ENCODE measurements at places on chromosomes 13 and 19.

DNA sequence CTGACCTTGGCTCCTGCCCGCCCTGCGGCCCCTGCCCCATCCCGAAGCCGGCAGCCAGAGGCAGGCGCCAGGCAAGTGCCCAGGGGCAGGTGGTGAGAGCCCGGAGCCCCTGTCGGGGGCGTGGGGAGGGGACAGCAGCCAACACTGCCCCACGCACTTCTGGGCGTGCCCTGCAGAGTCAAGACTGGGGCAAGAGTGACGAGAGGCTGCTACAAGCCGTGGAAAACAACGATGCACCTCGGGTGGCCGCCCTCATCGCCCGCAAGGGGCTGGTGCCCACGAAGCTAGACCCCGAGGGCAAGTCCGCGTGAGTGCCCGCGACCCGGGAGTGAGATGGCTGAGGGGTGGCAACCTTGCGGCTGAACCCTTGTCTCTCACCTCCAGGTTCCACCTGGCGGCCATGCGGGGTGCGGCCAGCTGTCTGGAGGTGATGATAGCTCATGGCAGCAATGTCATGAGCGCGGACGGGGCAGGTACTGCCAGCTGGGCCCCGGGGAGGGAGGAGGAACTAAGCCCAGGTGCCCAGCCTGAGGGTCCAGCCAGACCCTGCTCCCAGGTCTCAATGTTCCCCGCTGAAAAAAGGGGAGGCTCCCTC lies 17.3 kb downstream of the ANKRD24 start:
- DNase-seq: no peak
- no peak overlapping the region for H3K27ac ChIP-seq
- peaks cover 8% of the 10 kb centered on the region for H3K4me1 ChIP-seq
- H3K36me3 ChIP-seq: peaks cover 10% of the 10 kb centered on the region
- peaks cover 26% of the 10 kb centered on the region for H3K27me3 ChIP-seq

- no peak overlapping the region for H3K27ac ChIP-seq
- H3K27me3 ChIP-seq: no peaks in the 10 kb centered on the region
- H3K4me3 ChIP-seq: no peak overlapping the region
- H3K36me3 ChIP-seq: no peaks in the 10 kb centered on the region
- DNase-seq: no peak
Observed at GRCh38 chr13:112254061-112254818, 121.9 kb upstream of the SPACA7 start.

DNA sequence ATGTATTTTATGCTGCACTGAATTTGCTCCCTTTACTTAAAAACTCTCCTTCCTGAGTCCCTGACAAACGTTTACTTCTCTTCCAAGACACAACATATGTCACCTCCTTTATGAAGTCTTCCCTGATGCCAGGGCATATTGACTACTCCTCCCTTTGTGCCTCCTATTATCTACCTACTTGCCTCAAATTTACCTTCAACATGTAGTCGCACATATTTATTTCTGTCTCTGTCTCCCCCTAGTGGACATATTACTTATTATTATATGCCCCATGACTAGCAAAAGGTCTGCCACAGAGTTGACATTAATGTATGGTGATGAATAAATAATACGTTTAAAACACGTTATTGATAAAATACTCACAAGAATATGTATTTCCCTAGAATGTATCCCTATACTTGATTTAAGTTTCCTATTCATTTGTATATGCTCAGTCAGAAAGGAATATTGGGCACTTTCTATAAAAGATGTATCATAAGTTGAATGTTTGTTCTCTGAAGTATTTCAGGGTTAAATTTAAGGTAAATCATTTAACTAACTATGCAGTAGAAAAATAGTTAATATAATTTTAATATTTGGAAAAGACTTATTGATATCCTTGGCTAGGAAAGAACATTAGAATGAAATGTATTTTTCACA lies 250.3 kb upstream of the ATXN8OS start:
- no peaks in the 10 kb centered on the region for H3K27me3 ChIP-seq
- H3K36me3 ChIP-seq: no peaks in the 10 kb centered on the region
- no peaks in the 10 kb centered on the region for H3K4me1 ChIP-seq
- no peak overlapping the region for H3K27ac ChIP-seq
- DNase-seq: no peak

DNA sequence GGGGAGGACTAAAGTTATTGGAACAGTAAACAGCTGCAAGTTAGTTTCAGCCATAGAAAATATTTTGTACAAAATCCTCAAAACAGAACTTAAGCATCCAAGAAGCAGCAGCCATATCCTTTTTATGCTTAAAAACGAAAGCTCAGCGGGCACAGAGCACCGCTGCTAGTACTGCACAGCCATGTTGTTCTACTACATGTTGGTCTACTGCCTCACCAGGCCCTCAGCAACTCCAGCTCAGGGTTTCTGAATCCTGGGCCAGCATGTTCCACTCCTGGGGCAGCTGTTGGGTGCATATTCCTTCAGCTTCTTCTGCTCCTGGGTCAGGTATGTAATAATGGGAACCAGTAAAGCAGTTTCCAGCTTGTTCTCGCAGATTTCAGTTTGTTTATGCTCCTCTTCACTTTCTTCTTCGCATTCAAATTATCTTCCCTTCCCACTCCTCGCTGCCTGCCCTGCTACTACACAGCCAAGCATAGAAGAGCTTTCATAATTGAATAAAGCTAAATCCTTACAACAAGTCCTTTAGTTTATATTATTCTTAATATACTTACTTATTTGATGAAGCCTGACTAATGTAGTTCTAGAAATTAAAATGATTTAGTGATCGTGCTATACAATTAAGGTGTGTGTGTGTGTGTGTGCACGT lies 820.5 kb upstream of the ATXN8OS start:
- no peak for DNase-seq
- no peak overlapping the region for H3K27ac ChIP-seq
- H3K27me3 ChIP-seq: no peaks in the 10 kb centered on the region
- no peaks in the 10 kb centered on the region for H3K4me1 ChIP-seq

GRCh38 chr13:101916108-101916774 lies 463.8 kb downstream of the ITGBL1 start:
- H3K27ac ChIP-seq: no peak overlapping the region
- H3K4me3 ChIP-seq: no peak overlapping the region
- H3K4me1 ChIP-seq: no peaks in the 10 kb centered on the region

DNA sequence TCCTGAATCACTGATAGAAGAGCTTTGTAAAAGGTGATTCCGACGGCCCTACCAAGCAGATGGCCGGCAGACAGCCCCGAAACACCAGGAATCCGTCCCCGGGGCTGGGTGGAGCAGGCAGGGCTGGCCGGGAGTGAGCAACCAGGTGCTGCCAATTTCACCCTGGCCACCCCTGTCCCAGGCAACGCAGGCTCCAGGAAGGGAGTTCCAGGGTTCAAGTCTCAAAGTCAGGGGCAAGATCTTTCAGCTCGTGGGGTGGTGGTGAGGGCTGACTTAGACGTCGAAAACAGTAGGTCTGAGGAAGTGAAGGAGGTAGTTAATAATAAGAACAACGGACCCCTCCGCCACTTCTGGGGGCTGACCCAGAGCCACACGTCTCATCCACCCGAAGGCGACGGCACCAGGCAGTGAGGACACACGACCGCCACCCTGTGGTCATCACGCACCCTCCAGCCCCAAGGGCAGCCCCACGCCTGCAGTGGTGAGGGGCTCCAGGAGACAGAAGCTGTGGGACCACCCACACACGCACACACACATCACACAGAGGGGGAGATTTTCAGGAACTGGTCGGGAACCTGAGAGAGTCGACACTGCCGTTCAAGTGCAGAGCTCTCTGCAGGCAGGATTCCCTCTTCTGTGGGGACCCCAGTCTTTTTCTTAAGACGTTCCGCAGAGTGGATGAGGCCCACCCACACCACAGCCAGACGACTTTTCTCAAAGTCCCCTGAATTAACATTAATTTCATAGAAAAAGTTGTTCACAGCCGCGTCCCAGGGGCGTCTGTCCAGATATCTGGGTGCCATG lies 67.2 kb downstream of the SPACA7 start:
- no peaks in the 10 kb centered on the region for H3K36me3 ChIP-seq
- H3K27ac ChIP-seq: no peak overlapping the region
- H3K4me1 ChIP-seq: no peaks in the 10 kb centered on the region
- H3K27me3 ChIP-seq: peaks cover 2% of the 10 kb centered on the region

GRCh38 chr19:11125994-11126685 lies 29.4 kb downstream of the SPC24 start:
- DNase-seq: peak; percentile 78
- no peaks in the 10 kb centered on the region for H3K27me3 ChIP-seq
- no peak overlapping the region for H3K27ac ChIP-seq
- peaks cover 50% of the 10 kb centered on the region for H3K36me3 ChIP-seq
- H3K4me1 ChIP-seq: peaks cover 6% of the 10 kb centered on the region

DNA sequence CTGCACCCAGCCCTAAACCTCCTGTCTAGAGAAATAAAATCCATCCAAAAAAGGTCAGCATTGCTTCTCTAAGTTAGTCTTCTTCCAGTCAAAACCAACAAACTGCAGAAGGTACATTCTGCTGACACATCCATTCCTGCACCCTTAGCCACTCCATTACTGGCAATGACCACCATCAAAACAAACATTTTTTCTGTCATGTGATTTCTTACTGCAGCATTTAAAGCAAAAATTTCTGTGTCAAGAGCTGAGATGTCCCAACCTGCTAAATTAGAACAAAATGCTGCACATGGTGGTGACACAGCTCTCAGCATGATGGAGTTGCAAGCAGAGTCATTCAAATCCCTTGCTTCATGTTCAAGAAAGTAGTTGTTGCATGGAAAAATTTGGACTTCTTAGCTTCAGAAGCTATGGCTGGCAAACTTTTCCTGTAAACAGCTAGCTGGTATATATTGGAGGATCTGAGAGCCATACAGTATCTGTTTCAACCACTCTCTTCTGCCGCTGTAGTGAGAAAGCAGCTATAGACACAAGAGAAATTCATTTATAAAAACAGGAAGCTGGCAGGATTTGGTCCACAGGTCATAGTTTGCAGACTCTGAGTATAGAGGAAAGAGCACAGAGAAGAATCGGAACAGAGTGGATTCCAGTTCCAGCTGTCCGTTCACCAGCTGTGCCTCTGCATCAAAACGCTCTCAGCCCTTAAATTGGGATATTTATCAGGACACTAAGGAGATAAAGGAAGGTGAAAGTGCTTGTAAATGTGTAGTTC lies 17.4 kb downstream of the RUBCNL start:
- H3K4me3 ChIP-seq: no peak overlapping the region
- peaks cover 2% of the 10 kb centered on the region for H3K27me3 ChIP-seq
- no peak for DNase-seq
- no peaks in the 10 kb centered on the region for H3K36me3 ChIP-seq

GRCh38 chr13:71217827-71218226 lies 649.2 kb downstream of the DACH1 start:
- H3K27ac ChIP-seq: no peak overlapping the region
- no peaks in the 10 kb centered on the region for H3K4me1 ChIP-seq
- no peak for DNase-seq
- H3K4me3 ChIP-seq: no peak overlapping the region
- H3K36me3 ChIP-seq: no peaks in the 10 kb centered on the region
- no peaks in the 10 kb centered on the region for H3K27me3 ChIP-seq

DNA sequence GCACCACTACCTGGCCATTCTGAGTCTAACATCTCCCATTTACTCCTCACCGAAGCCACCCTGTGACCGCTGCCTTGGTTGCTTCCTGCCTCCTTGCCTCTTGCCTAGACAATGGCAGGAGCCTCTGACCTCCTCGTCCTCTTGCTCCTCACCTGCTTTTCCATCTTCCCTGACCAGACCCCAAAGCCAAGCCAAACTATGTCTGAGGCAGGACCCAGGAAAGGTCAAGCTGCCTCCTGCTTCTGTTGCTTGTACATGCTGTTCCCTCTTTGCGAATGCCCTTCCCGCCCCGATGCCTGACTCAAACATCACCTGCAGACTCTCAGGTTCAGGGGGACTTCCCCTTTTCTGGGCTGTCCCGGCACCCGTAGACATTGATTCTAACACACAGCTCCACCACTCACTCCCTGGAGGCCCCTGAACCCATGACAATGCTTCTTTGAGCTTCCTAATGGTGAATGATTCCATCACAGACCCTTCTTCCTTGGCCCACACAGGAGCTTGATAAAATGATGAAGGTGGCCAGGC lies 60.8 kb downstream of the F2RL3 start:
- H3K27me3 ChIP-seq: no peaks in the 10 kb centered on the region
- DNase-seq: no peak
- H3K4me1 ChIP-seq: no peaks in the 10 kb centered on the region
- H3K4me3 ChIP-seq: no peak overlapping the region

DNA sequence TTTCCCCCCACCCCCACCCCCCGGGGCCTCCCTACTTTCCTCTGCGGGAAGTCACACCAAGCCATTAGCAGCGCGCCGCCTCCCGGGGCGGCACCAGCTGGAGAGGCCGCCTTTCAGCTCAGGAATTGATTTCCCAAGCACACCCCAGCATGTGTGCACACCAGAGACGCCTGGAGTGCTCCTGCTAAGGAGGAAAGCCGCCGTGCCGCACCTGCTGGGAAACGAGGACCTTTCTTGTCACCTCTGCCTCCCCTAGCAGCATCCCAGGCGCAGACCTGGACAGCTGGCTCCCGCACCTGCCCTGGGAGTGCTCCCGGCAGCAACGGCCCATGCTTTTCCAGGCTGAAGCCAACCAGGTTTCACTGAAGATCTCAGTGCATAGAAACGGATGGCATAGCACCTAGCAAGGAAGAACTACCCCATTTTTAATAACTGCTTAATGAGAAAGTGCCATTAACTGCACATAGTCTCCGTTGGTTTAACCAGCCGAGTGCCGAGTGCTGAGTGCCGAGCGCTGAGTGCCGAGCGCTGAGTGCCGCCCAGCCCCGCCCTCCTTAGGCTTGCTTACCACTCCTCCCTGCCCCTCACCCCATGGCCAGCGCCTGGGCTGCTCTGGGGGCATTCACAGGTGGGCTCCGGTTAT lies 165.0 kb downstream of the USP12 start:
- no peak overlapping the region for H3K4me3 ChIP-seq
- H3K36me3 ChIP-seq: no peaks in the 10 kb centered on the region
- H3K27ac ChIP-seq: no peak overlapping the region
- peaks cover 3% of the 10 kb centered on the region for H3K4me1 ChIP-seq
- DNase-seq: peak; percentile 14

DNA sequence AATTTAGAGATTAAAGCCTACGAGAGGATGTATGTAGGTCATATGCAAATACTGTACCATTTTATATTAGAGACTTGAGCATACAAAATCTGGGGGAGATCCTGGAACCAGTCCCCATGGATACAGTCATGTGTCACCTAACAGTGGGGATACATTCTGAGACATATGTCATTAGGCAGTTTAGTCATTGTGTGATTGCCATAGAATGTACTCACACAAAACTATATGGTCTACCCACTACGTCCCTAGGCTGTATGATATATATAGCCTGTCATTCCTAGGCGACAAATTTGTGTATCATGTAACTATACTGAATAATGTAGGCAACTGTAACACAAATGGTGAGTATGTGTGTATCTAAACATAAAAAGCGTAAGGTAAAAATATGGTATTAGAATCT lies 62.8 kb downstream of the WDFY2 start:
- H3K4me3 ChIP-seq: no peak overlapping the region
- DNase-seq: no peak
- H3K36me3 ChIP-seq: peaks cover 17% of the 10 kb centered on the region
- H3K27ac ChIP-seq: no peak overlapping the region
- peaks cover 38% of the 10 kb centered on the region for H3K4me1 ChIP-seq
